NCI-H748 treated with DMSO at 0.1 percent for 48 hours (cell line): ENCODE measurements at places on chromosomes 16 and 17.
A peak's percentile ranks its signal among the peaks of the same experiment; 100 is the strongest.

- no peak for DNase-seq
These were observed 72.9 kb downstream of the DNAH9 start for GRCh38 chr17:11671126-11671525.

DNA sequence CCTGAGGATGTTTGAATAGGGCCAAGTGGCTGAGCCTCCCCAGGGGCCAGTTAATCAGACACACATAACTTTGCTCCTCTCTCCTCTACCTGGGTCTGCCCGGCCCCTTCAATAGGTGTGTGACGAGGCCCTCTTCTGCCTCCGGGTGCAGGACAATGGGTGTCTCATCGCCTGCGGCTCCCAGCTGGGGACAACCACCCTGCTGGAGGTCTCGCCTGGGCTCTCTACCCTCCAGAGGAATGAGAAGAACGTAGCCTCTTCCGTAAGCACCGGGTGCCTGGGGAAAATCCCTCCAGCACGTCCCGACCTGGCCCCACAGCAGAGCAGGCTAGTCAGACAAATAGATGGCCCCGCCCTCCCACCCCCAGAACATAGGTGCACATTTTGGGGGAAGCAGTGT lies 16.1 kb upstream of the KIF19 start:
- DNase-seq, result no peak

GRCh38 chr17:6461792-6462524 lies 17.7 kb downstream of the PIMREG start:
- DNase-seq, result no peak

- DNase-seq, result no peak
These were observed 16.6 kb upstream of the TERF2 start for GRCh38 chr16:69402439-69402838.

GRCh38 chr16:82755570-82756282 lies 129.0 kb downstream of the CDH13 start:
- DNase-seq, result no peak

DNA sequence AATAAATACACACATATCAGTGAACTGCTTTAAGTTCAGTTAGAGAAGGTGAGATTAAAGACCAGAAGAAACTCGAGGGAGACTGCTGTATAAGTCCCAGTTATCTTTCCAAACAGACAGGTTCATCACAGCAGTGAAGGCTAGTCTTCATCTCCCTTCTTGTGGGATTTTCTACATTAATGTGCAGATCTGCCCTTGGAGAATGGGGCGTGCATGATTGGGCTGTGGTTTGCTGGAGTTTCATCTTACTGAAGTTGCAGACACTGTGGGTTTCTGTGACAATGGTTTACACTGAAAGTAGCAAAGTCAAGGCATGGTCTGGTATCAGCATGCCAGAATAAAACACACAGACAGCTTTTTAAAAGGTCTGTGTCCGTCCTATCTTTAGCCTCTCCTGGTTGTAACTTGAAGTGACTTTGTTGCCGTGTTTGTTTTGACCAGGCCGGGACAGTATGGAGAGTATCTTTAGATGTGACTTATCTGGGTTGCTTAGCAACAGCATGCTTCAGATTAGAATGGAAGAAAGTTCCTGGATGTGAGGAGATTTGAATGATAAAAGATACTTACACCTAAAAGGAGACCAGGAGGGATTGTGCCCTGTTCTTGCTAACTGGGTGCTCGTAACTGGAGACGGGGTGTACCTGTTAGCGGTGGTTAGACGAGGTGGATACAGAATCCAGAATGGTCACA lies 16.1 kb downstream of the NAA60 start:
- DNase-seq, result no peak

- no peak for DNase-seq
These were observed 487 bp downstream of the RANBP10 start for GRCh38 chr16:67805718-67806427.

- DNase-seq, result no peak
These were observed 6.4 kb downstream of the CMTM2 start for GRCh38 chr16:66585481-66586239.

- no peak for DNase-seq
These were observed 963 bp downstream of the COPRS start for GRCh38 chr17:31857920-31858641.

DNA sequence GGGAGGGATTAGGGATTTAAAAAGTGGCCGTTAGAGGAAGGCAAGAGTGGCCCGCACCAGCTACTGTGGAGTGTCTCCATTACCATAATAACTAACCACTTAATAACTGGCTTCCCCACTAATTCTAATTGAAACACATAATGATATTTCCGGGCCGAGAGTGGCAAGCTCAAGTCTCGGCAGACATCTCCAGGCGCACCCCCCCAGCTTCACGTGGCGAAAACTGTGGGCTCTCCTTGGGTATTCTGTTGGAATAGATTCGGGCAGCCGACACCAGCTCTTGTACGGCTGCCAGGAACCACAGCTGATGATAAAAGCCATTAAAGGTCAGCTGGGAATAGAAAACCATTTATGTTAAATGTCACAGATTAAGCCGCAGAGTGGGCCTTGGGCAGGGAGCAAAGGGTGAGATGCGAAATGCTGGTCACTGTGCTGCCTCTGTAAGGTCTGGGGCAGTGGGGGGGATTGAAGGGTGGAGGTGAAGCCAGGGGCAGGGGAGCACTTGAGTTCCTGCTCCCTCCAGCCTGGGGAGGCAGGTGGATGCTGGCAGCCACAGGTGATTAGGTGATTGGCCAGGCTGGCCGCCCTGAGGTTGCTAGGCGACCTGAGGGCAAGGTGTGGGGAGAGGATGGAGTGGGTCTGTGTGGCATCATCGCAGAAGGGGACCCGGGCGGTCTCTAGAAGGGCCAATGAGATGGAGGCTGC lies 115.6 kb upstream of the SDK2 start:
- DNase-seq, result peak; percentile 75

GRCh38 chr16:89903908-89904515 lies 14.7 kb upstream of the MC1R start:
- DNase-seq, result no peak

DNA sequence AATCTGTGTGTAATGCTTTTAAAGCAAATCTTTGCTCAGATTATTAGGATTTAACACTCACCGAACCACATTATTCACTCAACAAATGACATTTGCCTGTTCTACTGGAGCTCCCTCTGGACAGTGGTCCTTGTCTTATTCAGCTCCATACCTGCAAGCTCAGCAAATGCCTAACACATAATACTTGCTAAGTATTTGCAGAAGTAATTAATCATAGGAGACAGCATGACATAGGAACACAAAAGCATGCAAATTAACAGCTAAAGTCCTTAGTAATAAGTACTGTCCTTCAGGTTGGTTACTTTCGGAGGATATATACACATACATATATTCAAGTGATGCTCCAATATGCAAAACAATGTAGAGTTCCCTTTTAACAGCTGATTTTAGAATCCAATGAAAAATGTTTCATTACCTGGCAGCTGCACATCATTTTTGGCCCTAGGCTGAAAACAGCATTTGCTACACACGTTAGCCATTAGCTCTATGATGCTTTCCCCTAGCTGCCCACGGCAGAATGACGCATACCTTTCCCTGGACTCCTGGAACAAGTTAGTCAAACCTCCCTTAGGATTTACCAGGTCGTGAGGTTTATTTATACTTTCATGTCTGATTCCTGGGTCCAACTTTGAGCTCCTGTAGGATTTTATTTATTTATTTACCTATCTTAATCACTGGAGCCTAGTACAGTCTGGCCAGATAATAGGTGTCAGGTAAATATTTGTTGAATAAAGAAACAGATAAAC lies 8.6 kb downstream of the BRD7 start:
- DNase-seq, result no peak

DNA sequence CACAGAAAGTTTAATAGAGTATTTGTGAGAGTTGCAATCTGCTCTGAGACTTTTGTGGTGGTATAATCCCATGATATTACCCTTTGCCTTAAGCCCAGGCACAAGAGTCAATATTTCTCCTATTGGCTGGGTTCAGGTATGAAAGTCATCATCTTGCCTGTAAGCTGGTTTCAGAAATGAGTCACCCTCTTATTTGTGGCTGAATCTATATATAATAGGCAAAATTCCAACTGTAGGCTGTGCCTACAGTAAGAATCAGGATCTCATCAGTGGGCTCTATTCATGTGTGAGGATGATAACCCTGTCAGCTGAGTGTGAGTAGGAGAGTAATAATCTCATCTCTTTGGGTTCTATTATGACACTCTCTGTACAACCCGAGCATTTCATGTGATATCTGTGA lies 2103.1 kb downstream of the TP53TG3F start:
- DNase-seq, result no peak

DNA sequence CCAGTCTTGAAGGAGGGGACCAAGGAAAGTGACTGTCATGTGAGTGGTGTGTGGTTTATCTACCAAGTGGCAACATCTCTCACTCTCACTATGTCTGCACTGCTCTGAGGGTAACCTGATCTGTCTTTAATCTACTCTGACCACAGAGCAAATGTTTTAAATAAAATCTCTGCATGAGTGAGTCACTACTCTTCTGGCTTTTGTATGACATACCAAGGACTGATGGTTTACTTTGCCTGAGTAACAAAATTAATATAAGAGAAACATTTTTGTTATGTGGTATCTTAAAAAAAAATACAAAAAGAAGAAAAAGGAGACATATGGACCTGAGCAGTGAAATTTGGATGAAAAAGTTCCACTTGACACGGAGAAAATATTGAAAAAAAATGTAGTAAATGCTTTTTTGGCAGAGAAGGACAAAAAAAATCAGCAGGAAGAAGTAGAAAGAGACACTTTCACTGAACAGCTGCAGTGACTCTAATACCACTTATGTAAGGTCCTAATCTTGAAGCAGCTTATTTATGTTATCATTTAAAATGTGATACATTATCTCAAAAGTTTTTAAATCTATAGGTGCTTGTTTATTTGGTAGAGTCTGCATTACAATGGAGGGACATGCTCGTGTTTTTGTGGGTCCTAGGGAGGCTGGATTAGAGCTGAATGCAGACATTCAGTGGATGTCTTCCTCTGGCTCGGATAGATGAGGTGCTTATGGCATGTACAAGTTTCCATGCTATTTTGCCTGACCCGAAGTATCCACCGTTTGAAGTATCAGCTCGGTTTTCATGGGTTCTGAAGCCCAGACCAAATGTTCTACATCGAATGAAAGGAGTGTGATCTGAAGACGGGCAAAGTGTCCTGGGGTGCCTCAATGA lies 240.7 kb downstream of the MAP2K6 start:
- no peak for DNase-seq

DNA sequence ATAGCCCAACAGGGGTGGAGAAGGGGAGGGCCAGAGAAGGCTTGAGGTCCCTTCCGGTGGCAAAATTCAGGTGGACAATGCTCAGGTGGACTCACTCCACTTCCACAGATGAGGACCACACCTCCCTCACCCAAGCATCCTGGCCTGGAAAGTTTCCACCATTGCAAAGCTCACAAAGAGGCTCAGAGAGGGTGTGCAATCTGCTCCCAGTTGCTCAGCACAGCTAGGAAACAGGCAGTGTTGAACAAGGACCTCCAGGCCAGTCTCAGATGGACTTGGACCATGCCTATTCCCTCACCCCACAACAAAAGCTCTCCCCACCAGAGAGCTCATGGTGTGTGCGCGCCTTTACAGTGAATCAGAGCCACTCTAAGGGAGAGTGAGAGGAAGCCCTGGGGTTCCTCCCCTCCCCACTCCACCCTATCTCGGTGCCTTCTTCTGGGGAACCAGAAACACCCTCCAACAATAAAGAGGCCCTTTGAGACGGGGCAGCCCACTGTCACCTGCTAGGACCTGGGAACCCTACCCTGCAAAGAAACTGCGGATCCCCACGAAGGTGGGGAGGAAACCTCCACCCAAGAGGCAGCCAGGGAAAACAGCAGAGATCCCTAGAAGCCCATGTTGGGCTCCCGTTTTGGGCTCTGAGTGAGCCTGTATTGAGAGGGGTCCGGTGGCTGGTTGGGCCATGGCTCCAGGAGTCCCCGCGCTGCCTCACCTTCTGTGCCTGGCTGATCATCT lies 1.6 kb downstream of the FAM83G start:
- DNase-seq, result no peak

GRCh38 chr17:35006961-35007360 lies 26.6 kb downstream of the LIG3 start:
- DNase-seq, result no peak

- DNase-seq, result no peak
These were observed 10.9 kb downstream of the ABCA6 start for GRCh38 chr17:69130627-69131296.

- DNase-seq, result no peak
These were observed 2.7 kb downstream of the TBCD start for GRCh38 chr17:82754297-82755208.

DNA sequence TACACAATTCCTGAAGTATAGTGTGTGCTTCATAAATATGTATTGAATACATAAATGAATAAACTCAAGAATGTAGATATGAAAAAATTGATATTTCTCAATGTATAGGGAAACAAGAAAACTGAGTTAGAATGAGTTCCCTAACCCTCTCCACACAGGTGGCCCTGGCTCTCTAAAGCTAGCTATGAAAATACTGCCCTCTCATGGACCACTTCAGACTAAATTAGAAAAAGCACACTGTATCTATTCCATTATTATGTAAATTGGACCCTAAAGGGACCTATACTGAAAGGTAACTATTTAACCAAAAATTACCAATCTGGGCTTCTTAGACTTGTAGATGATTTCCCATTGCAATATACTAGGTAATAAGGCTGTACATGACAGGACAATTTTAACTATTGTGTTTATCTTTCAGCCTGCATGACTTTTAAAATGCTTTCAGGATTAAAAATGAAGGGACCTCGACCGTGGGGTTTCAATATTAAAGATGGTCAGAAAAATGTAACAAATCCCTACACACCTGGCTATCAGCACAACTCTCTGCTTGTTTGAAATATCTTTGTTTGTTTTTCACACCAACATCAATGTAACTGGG lies 672.5 kb upstream of the KIF2B start:
- DNase-seq, result no peak

- DNase-seq, result no peak
These were observed 71.5 kb downstream of the RGS9 start for GRCh38 chr17:65208717-65209116.

- DNase-seq, result no peak
These were observed 1.1 kb downstream of the RARA start for GRCh38 chr17:40309949-40310510.

- no peak for DNase-seq
These were observed 26.2 kb downstream of the PLCD3 start for GRCh38 chr17:45106096-45106495.

- no peak for DNase-seq
These were observed 42.1 kb upstream of the TOB1 start for GRCh38 chr17:50908140-50908859.

DNA sequence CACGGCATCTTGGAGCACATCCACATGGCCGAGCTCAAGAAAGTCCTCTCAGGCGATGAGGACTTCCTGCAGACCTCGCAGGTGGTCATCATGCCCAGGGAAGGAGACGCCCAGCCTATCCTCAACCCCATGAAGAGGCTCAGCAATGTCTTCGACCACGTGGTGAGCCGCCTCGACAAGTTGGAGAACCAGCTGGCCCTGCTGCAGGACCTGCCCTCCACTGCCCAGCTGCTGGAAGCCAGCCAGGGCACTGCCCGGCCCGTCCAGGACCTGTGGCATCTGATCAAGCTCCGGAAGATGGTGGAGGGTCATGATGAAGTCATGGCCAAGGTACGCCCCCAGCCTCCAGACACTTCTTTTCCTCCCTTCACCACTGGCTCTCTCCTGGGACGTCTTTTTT lies 440 bp downstream of the C16orf96 start:
- DNase-seq, result no peak
